ENCODE measurements at places on chromosomes 3 and 15.

- no peak for DNase-seq
Observed at GRCh38 chr3:126397610-126398422, 3.1 kb downstream of the CFAP100 start.

- no peak for DNase-seq
Observed at GRCh38 chr15:79031821-79032220, 58.8 kb downstream of the RASGRF1 start.

- DNase-seq: no peak
Observed at GRCh38 chr3:130897316-130897715, 3.4 kb downstream of the ATP2C1 start.

GRCh38 chr3:153970047-153970446, 151.1 kb upstream of the ARHGEF26 start:
- DNase-seq: no peak

DNA sequence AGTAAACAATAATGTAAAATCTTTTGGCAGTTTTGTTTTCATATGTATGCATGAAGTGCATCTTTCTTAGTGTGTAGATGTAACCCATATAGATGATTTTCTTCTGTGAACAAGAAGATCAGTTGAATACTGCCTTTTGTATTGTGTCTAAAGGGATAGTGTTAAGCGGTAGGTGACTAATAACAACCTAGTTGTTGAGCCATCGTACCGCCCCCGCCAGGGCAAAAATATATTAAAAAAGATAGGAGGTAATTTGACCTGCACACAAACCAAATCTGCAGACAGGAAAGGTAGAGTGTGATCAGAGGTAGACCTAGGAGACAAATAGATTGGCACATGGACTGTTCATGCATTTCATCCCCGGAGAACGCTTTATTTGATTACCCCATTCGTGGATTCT, 3.3 kb upstream of the GMNC start:
- no peak for DNase-seq

- no peak for DNase-seq
Observed at GRCh38 chr15:27250223-27250622, 279.2 kb downstream of the GABRG3 start.

GRCh38 chr15:41620536-41621199, 39.5 kb upstream of the MGA start:
- DNase-seq: no peak

GRCh38 chr3:138364356-138365252, 16.2 kb downstream of the MRAS start:
- DNase-seq: no peak

GRCh38 chr3:14543446-14543845, 3.3 kb upstream of the GRIP2 start:
- no peak for DNase-seq

DNA sequence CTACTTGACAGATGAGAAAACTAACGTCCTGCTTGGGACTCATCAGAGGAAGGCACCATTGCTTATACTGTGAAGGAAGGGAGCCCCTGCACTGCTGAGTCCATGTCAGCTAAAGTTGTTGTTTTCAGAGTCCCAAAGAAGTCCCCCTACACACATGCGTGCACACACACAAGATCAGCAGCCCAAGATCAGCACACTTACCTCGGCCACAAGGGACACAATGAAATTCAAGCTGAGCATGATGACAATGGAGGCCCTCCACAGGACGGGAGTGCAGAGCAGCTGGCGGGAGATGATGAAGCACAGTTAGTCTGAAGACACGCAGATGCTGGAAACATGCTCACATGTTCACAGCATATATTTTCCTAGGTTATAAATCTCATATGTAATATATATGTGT, 28.6 kb upstream of the ATP13A5 start:
- DNase-seq: no peak

DNA sequence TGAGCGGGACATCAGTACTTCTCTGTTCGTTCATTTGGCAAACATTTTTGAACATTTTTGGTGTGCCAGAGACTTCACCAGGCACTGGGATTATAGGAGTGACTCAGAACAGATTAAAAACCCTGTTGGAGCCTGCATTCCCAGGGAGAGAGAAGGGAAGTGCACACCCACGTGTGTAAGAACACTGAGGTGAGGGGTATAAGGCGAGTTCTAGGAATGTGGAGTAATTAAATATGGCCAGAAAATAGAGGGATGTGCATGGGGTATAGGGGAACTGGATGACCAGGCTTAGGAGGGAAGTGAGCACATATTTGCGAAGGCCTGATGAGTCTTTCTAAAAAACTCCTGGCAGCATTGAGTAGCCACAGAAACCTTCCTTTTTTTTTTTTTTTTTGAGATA, 401.2 kb upstream of the C2CD4B start:
- DNase-seq: no peak

DNA sequence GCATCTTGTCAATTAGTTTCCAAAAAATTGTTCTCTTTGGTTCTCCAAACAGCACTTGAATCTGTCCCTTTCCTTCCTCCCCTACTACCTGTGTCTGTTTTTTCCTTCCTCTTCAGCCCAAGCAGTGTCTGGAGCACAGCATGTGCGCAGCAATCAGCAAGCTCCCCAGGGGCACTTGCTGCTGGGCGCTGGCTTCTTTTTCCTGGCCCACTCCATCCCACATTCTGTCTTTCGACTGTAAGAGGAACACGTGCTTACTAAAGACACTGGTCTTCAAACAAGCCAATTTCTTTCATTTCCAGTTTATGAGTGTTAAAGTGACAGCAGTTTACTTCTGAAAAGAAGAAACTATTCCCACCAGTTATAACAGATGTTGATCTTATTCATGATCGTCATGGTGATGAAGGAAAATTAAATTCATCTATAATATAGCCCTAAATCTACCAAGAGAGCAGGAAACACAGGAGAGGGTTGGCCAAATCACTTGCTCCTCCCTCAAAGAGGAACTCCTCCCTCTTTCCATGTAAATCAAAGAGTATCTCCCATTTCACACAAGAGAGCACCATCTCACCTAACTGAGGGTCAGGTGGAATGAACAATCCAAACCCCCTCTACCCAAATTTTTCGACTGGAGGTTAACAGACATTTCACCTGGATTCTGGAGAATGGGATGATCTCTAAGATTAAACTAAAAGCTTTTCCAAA, 115.4 kb downstream of the IGF2BP2 start:
- DNase-seq: no peak

DNA sequence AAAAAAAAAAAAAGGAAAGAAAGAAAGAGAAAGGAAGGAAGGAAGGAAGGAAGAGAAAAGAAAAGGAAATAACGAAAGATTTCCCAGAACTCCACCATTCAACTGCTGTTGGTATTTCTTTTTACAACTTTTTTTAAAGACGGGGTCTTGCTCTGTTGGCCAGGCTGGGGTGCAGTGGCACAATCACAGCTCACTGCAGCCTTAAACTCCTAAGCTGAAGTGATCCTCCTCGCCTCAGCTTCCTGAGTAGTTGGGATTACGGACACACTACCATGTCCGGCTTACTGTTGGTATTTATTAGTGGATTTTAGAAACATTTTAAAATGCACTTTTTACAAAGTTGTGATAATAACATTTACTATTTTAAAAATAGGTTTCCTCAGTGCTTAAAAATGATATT, 15.0 kb upstream of the USP3 start:
- no peak for DNase-seq
